ENCODE measurements at places on chromosomes 5 and 9.

DNA sequence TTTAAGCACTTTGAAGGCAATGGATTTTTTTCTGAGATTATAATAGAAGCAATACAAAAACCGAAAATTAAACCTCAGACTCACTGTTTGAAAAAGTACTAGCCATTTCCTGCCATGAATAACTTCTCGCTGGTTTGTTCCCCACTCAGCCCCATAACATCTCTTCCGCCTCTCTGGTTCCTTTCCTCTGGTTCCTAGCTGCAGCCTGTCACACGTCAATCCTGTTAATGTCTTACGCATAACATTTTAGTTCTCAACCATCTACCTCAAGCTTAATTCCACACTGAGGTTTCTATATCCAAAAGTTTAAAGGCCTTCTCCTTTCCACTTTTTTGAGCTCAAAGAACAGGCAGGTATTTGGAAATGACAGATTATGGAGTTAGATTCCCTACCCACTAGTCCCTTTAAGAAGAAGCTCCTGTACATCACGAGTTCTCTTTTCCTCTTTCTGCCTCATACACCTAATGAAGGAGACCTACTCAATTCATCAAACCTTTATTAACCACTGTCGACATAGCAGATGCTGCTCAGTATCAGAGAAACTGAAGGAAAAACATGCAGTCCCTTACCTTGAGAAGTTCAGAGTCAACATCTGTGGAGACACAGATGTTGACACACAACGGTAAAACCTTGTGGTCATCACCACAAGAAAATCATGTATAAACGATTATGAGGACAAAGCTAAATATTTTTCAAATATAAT, 243.0 kb upstream of the PTGER4 start:
- no peak for DNase-seq

DNA sequence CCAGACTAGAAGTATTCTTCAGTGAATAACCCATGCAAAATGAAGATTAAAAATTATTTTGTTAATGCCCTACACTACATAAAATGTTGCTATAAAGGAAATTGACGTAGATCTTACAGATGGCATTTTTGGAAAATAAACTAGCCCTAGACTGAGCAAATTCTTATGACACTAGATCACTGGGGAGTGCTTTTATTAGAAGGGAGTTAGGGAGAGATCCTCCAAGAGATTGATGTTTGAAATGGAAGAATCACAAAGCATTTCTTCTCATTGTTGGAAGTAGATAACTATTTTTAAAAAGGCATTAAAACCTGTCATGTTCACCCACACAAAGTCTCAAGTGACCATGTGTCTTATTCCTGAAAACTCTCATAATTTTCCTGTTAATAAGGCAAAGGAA, 351.1 kb upstream of the TLE4 start:
- DNase-seq: peak; percentile 16

- DNase-seq: no peak
Measured at GRCh38 chr5:114265432-114266060, 96.3 kb upstream of the KCNN2 start.

GRCh38 chr9:136625101-136626065, 37.3 kb upstream of the EGFL7 start:
- peak; percentile 93 for DNase-seq

GRCh38 chr5:102798104-102798785, 43.1 kb downstream of the PAM start:
- no peak for DNase-seq

GRCh38 chr5:646396-647201, 34.5 kb downstream of the CEP72 start:
- no peak for DNase-seq

- DNase-seq: no peak
Measured at GRCh38 chr9:85466834-85467233, 274.9 kb downstream of the AGTPBP1 start.

DNA sequence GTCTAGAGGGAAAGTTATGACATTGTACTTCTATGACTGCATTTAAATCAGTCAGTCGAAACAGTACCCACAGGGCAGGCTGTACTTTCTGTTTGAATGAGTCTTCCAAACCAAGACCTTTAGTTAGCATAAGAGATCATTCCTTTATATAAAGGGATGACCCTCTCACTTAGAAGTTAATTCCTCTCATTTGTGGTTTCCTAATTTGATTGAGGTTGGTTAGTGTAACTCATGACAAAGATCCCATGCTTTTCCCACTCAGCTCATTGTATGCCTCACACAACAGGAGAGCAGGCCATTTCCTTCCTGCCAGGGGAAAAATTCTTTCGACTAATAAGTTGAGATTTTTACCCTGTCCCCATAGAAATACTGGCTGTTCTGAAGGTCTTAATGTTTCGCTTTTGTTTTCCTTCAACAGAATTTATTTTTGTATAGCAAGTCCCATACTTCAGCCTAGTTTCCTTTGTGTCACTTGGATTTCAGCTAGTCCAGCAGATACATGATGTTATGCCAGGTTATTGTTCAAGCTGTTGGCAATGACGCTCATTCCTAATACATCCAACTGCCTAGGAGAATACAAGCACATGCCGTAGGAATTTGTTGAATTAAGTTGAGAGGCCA, 500.7 kb downstream of the SPATA31D1 start:
- no peak for DNase-seq

- DNase-seq: peak; percentile 19
Measured at GRCh38 chr5:6837519-6838110, 124.4 kb downstream of the TENT4A start.

DNA sequence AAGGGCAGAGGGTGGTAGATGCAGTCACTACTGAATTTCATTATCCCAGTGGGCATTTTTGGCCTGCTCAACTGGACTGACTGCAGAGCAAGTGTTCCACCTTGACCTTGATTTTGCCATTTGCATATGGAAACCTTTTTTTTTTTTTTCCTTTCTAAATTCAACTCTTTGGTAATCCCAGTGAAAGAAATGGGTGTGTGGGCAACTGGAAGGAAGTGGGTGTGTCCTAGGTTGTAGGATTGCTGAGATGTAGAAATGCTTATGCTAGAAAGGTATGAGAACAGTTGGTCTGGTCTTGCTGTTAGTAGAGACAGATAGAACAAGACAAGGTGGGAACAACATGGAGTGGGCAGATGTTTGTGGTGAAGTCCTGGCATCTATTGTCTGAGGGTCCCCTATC, 7.8 kb upstream of the IL12B start:
- DNase-seq: no peak

GRCh38 chr5:113507601-113508000, 5.9 kb upstream of the YTHDC2 start:
- DNase-seq: no peak

DNA sequence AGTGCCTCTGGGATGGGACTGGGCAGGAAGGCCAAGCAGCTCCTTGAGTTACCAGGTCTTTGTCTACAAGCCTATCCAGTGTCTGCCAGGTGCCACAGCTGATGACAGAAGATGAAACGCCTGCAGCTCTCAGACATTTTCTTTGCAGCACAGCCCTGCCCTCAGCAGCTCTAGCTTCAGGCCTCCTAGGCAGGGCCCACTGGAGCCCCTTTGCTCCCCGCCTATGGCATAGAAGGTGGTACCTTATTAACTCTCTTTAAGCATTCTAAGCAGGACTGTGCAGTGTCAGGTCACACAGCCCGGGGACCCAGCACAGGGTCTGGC, 1.3 kb upstream of the SKP1 start:
- DNase-seq: no peak

GRCh38 chr9:123773783-123774182, 156.1 kb downstream of the DENND1A start:
- no peak for DNase-seq

All from hepatic stellate cell (primary cell).